ENCODE measurements at places on chromosomes 5 and 9.

DNA sequence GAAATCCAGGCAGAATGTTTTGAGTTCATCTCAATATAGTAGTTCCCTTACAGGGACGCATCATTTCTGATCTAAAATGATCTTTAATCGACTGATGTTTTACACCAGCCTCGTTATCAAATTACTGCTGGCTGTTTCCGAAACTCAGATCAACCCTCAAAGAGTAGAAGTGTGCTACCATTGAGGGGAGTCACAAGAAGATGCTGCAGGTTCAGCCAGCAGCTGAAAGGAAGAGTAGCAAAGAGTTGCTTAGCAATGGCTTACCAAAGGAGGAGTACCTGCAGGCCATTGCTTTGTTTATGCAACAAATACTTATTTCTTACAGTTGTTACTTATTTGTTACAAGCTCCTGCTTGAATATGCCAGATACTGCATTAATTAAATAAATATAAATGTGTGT, 144.1 kb downstream of the EBF1 start:
- DNase-seq = no peak

DNA sequence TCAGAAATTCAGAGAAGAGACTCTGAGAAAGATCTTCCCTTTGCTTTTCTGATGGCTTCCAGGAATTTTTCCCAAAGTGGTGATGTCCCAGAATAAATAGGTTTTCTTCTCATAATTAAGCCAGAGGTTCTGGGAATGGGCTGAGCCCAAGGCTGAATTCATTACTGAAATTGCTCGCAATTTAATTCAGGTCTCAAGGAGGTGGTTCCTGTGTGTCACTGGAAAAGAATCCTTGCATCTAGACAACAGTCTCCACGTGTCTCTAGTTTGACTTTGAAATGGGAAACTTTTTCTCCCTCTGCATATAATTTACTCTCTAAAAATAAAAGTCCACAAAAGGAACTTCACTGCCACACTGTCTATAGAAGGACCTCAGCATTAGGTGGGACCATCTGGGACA, 27.8 kb upstream of the STX17 start:
- DNase-seq = peak; percentile 20

GRCh38 chr5:155311721-155312120, 298.2 kb downstream of the KIF4B start:
- DNase-seq = no peak

DNA sequence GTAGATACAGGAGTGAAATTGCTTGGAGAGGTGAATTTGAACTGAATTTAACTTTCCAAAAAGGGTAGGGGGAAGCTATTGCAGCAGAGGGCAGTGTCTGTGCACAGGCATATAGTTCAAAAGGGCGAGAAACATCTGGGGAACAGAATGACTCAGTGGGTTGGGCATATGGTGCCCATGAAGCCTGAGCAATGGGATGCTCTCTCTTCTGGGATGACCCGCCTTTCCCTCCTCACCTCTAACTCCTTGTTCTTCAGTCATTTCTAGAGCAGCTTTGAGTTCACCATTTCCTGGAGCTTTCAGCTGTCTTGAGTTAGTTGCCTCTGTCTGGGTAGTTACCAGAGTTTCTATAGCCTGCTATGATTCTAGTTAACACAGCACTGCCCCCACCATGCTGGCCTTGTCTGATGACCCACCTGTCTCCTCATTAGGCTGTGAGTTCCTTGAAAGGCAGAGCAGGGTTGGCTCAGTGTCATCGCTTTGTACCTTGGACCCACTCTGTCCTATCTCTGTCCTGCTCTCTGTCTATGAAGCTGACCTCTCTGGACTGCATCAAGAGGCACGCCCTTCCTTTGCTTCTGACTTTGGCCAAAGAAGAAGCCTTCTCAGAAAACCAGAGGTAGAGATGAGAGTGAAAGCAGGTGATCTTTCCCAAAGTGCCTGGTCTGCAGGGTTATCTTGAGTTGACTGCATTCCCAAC, 299.6 kb upstream of the KLF4 start:
- no peak for DNase-seq

GRCh38 chr5:79119486-79119885, 7.9 kb downstream of the BHMT start:
- DNase-seq = no peak

- DNase-seq = peak; percentile 50
These were observed 82.1 kb downstream of the SLIT3 start for GRCh38 chr5:169218861-169219260.

- DNase-seq = no peak
These were observed 56.8 kb upstream of the XPA start for GRCh38 chr9:97753975-97754374.
